NK-92 treated with Interleukin-12 subunit alpha and Interleukin-12 subunit beta, amount 100 ng/mL, for 24 hours (cell line): ENCODE measurements at places on chromosomes 12 and 14.

DNA sequence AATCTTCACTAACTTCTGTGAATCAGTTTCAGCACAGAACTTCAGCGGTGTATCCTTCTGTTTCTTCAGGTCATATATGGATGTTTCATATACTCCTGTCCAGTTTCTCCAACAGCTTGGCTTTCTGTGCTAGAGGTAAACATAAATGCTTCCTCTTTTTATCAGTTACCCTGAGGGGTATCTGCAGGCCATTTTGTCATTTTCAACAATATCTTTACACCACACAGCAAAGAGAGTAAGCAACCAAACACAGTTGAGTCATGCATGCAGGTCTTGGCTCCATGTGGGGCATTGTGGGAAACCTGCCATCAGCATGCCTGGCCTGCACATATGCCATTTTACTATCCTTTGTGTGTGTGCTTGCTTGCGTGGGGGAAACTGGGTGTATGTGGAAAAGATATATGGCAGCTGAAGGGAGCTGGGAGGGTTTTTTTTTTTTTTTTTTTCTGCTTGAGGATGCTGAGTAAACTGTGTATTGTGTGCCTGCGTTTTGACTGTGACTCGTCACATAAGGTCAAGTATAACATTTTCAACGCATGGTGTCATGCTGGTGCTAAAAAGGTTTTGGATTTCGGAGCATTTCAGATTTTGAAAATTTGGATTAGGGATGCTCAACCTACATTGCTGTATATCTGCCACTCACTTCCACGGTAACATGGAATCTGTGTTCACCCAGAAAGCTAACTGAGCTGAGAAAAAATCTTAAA, 56.1 kb upstream of the YARS2 start:
- no peak for DNase-seq

GRCh38 chr14:37114559-37114958, 57.8 kb downstream of the SLC25A21 start:
- DNase-seq: no peak

DNA sequence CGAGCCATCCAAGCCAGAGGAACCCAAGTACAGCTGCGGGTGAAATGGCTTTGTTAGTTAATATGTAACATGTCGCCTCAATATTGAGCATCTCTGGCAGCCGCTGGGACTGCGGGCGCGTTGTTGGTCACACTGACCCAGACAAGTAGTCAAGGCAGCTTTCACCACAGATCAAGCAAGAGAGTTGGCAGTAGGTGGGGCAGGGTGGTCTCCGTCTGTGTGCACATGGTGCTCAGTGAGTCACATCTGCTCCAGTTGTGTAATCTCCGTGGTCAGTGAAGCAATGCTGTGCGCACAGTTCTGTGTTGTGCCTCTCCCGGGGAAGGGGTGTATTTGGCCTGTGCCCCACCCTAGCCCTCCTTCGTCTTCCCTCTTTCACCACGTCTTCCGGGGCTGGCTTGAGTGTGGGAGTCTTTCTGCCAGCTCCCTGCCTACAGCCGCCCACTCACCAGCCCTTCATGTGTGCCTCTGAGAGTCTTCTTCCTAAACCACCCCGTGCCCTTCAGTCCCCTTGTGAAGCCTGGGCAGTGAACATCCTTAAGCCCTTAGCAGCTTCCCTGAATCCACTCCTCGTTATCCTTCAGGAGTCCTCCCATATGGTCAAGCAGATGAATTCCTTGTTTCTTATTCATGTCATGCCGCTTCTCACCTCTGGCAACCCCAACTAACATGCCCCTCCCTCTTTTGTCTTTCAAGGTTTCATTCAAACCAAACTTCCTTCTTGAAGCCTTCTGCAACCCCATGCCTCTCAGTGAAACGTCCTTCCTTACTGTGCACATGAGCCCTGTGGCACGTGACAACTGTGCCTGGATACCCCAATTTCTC, 242.1 kb downstream of the CACNA1C start:
- DNase-seq: peak; percentile 31

- DNase-seq: no peak
Observed at GRCh38 chr12:98819821-98820404, 174.8 kb downstream of the APAF1 start.

- DNase-seq: no peak
Observed at GRCh38 chr12:32155041-32155440, 48.4 kb downstream of the BICD1 start.

DNA sequence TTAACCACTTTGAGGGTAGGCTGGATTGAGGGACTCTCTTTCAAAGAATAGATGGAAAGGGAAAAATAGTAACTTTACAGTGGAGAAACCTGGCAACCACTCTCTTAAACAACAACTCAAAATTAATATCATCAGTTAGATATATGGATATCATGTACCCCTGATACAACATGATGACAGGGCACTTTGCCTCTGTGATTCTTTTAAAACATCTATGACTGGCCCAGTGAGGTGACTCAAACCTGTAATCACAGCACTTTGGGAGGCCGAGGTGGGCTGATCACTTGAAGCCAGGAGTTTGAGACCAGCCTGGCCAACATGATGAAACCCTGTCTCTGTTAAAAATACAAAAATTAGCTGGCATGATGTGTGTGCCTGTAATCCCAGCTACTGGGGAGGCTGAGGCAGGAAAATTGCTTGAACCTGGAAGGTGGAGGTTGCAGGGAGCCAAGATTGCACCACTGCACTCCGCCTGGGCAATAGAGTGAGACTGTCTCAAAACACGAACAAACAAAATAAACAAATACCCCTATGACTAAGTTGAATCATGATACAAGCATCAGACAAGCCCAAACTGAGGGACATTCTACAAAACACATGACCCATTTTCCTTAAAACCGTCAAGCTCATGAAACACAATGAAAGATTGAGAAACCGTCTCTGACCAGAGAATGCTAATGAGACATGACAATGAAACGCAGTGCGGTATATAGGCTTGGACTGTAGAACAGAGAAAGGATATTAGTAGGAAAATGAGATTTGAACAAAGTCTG, 26.4 kb upstream of the SLC7A8 start:
- no peak for DNase-seq

- no peak for DNase-seq
Observed at GRCh38 chr14:97180304-97181200, 383.4 kb downstream of the VRK1 start.

- DNase-seq: no peak
Observed at GRCh38 chr12:62766496-62766895, 168.5 kb downstream of the PPM1H start.

DNA sequence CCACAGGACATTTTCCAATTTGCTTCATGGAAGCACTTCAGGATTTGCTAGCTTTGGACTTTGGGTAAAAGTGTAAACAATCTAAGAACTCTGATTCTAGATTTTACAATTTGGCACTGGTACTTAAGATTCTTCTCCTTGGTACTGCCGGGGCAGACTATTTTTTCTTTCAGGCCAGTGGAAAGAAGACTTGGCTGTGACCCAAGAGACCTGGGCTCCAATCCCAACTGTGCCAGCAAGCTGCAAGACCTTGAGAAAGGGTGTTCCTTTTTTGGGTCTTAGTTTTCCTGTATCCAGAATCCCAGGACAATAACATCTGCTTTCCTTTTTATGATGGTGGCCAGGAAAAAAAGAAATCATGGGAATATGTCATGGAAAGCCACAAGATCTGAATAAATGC, 148.1 kb upstream of the CRY1 start:
- no peak for DNase-seq
